Activated T-helper 1 cell treated with anti-CD3 and anti-CD28 coated beads, Interleukin-2, amount 50 U/mL, for 16 hours (primary cell): ENCODE measurements at places on chromosomes 2 and 18.

GRCh38 chr2:34604164-34604563 lies 1005.1 kb upstream of the FAM98A start:
- DNase-seq: no peak

GRCh38 chr18:66013969-66014368 lies 263.2 kb downstream of the CDH7 start:
- DNase-seq: no peak

DNA sequence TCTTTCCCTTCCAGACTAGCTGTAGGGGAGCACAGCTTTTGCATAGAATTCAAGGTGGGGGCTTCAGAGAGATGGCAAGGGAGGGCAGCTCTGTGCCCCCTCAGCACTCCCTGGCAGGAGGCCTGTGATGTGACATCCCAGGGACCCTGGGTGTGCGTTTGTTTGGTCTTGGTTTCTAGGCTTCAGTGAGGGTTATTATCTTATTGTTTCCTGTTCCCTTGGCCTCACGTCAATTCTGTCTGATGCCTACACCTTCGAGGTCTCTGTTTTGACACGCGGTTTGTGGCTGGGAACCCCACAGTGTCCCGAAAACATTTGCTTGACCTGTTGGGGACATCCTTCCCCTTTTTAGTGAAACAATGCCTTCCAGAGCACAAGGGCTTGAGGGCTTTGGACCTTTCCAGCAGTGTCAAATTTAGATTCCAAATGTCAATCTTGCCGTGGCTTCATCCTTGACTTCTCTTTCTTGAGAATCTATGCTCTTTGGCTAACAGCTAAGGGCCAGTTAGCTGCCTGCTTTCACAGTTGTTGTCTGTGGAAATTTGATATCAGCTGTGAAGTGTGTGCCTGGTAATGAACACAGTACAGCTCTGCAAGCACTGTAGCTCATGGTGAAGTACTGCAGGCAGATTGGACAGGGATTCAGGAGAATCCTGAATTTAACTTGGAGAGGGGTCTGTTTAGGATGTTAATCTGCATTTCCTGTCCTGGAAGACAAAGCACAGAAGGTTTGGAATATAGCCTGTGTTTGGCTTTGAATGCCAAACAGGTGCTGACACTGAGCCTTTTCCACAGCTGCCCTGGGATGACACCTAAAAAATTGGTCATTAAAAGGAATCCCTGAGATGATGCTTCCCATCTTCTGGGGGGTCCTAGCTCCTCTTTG lies 108.2 kb upstream of the CXCR4 start:
- DNase-seq: no peak

GRCh38 chr18:78871618-78872017 lies 108.0 kb upstream of the SALL3 start:
- DNase-seq: no peak
